ENCODE measurements at places on chromosomes 4 and X.
A peak's percentile ranks its signal among the peaks of the same experiment; 100 is the strongest.

- DNase-seq, result no peak
These were observed 107.0 kb downstream of the NFKB1 start for GRCh38 chr4:102608190-102608589.

DNA sequence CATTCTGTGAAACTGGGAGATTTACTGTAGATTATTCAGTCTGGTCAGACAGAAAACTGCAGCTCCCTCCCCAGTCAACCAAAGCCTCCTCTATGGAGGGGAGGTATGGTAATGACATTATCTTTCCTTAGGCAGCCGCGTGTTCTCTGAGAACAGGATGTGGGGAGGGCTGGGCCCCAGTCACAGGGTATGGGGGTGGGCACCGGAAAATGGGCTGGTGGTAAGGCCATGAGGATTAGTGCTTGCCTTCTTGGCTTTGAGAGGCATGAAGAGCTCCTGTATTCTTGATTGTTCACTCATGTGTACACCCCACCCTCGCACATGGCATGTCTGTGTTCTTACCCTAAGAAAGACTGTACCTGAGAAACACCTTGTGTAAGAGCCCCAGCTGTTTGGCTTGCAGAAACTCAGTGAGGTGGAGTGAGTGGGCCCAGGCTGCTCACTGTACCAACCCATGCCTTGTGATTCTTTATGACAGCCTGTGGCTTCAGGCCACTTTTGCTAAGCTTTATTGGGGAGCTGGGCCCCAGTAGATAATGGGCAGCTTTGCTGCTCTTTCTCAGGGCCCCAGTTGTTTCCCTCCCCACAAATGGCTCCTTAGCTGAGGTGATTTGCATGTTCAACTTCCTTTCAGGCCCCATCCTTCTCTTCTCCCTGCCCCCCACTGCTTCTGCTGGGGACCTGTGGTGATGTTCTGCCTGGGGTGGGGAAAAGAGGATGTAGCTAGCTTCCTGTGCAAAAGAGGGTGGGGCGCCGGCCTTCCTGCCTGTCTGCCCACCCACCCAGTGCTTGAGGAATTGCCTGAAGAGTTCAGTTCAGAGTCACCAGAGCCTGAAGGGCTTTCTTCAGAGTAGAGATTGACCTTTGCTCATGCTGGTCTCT lies 30.7 kb downstream of the MSN start:
- DNase-seq, result no peak

DNA sequence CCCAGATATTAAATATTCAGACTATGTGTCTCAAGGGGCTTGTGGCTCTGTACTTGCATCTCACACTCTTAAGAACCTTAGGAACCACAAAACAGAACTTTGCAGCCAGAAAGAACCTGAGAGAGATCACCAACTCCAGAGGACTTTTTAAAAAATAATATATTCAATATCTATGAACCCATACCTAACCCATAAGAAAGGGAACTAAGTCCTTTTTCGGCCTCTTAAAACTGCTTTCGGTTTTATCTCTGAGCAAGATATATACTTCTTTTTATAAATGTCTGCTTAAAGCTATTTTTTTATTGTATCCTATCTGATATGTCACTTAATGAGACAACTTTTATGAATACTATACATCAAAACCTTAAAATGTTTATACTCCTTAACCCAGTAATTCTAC lies 10.9 kb downstream of the SMARCA1 start:
- no peak for DNase-seq

DNA sequence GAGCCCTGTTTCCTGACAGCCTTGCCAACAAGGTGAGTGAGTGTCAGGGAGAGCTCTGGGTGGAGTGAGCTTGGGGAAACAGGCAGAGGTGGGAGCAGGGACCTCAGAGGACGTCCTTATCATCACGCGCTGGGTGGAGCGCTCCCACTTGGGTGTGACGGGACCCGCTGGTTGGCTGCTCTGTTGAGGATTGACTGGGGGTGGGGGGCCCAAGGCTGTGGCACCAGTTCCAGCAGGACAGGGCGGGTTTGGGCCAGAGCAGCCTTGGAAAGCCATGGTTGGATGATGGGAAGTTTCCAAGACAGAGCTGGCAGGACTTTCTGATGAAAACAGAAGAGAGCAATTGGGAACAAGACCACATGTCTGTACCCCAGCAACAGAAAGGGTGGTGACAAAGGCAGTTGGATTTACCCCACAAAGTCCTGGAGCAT lies 3.0 kb upstream of the PCGF3 start:
- no peak for DNase-seq

DNA sequence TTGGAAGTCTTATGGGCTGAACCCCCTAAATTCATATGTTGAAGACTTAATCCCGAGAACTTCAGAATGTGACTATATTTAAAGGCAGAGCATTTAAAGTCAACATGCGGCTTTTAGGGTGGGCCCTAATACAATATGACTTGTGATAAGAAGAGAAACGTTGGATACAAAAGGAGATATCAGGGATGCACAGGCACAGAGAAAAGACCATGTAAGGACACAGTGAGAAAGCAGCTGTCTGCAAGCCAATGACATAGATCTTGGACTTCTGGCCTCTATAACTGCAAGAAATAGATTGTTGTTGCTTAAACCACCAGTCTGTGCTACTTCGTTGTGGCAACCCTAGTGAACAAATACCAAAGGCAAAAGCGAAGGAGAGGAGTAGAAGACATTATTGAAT lies 42.2 kb downstream of the GABRG1 start:
- no peak for DNase-seq

- no peak for DNase-seq
These were observed 56.1 kb downstream of the PRSS12 start for GRCh38 chr4:118296729-118297128.

DNA sequence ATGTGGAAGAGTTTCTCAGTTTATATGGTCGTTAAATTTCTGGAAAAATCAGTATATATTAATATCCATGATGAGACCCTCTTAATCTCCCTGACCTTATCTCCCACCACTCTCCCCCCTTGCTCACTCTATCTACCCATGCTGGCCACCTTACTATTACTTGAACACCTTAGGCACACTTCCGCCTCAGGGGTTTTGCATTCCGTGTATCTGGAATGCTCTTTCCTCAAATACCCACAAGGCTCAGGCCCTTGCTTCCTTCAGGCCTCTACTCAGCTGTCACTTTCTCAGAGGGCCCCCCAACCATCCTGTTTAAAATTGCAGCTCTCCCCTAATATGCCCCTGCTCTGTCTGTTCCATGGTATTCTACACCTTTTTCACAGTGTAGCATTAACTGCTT lies 1.9 kb downstream of the KANTR start:
- DNase-seq, result no peak

DNA sequence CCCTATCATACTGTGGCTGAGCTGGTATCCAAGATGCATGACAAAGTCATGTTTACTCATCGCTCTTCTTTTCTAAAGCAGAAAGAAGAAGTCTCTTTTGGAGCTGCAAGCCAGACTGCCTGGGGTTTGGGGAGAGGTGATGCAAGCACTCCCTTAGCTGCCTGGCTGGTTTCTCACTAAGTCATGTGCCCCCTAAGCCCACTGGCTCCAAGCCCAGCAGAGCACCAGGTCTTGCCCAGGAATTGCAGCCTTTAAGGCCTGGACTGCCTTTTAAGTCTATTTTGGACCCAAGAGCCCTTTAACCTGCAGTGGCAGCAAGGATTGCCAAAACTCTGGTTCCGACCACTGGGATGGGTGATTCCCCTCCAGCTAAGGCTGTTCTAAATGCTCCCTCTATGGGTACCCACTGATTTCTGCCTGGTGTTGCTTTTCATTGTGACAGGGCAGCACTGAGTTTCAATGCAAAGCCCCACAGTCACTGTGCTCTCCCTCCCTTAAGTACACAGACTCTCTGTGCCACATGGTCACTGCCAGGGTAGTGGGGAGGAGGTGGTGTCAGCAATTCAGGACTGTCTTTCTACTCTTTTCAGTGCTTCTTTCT lies 548.6 kb downstream of the TLL1 start:
- peak; percentile 55 for DNase-seq

DNA sequence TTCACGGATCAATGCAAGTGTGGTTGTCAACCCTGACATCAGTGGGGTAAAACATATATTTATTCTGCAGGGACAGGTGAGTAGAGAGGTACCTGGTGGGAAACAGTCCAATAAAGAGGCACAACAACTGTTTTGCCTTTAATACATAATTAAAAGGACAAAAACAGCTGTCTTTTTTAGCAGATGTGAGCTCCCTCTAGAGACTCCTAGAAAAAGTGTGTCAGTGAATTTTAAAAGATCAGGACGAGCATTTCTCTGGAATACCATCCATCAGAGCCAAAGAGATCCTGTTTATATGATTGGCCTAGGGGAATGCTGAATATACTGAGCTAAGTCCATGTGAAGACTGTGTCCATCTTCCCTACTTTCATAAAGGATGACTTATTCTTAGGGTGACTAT lies 58.3 kb downstream of the TMEM144 start:
- no peak for DNase-seq

DNA sequence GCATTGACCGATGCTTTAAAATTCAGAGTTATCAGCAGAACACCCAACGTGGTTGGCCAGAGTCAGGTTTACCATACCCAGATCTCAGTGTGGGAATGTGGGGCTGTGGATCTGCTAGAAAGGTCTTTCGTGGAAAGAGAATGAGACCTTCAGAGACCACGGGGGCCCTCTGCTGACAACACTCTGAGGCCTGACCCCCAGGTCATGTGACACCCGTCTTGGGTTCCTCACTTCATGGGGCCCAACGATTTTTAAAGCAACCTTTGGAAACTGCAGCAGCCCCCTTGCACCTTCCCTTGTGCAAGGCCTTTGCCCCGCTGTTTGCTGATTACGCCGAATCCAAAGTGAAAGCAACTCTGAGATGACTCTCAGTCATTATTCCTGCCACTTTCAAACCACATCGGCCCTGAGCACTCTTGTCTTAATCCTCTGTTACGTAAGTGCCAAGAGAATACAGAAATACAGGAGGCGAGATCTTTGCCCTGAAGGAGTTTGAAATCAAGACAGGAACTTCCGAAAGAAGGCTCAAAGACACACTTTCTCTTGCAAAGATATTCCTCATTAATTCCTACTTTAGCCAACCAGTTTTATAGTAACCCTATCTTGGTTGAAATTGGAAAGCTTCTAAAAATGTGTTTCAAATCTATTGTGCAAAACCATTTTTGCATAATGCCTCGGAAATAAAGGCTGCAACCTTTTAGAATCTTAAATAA lies 88.3 kb downstream of the EVC2 start:
- DNase-seq, result peak; percentile 35

- no peak for DNase-seq
These were observed 33.0 kb downstream of the TSPAN5 start for GRCh38 chr4:98625399-98625798.

GRCh38 chr4:27908356-27908755 lies 1047.7 kb downstream of the STIM2 start:
- DNase-seq, result no peak

DNA sequence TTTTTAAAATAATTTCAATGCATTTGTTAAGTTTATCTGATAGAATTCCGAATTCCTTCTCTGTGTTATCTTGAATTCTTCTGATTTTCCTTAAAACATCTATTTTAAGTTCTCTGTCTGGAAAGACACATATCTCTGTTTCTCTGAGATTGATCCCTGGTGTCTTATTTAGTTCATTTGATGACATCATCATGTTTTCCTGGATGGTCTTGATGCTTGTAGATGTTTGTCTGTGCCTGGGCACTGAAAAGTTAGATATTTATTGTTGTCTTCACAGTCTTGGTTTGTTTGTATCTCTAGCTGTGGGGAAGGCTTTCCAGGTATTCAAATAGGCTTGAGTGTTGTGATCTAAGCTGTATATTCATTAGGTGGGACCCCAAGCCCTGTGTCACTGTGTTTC lies 1028.8 kb downstream of the GLUD2 start:
- DNase-seq, result no peak

- no peak for DNase-seq
These were observed 151.8 kb upstream of the BCOR start for GRCh38 chrX:40249582-40249981.

- DNase-seq, result no peak
These were observed 9.8 kb downstream of the HNRNPD start for GRCh38 chr4:82363896-82364487.

DNA sequence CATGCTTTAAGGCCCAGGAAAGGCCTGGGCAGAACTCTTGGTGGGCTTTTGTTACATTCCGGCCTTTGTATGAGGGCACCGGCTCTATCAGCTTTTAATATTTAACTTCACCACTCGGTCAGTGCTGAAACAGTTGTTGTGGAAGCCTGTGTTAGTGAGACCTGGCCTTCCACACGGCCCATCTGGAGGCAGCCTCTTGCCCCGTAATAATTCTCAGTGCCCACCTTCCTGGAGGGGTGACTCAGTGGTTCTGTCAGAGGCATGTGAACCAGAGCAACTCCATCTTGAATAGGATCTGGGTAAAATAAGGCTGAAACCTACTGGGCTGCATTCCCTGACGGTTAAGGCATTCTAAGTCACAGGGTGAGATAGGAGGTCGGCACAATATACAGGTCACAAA lies 162.0 kb upstream of the STS start:
- DNase-seq, result no peak

DNA sequence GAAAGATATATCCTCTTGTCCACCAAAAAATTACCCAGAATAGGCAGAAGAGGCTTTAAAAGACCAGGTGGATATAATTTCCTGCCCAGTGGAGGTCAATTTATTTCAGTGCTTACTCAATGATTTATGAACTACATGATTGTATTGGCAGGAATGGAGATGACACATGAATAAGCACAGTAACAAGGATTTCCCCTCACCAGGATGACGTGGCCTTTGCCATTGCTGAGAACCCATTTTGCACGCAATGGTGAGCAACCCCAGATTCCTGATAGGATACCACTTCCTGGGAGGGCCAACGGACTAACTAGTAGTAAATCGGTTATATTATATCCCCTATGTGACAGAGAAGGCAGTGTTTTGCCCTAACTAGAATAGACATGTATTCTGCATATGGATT lies 11.6 kb upstream of the TTC29 start:
- DNase-seq, result peak; percentile 84

GRCh38 chrX:99371976-99372595 lies 1038.0 kb downstream of the PCDH19 start:
- no peak for DNase-seq

DNA sequence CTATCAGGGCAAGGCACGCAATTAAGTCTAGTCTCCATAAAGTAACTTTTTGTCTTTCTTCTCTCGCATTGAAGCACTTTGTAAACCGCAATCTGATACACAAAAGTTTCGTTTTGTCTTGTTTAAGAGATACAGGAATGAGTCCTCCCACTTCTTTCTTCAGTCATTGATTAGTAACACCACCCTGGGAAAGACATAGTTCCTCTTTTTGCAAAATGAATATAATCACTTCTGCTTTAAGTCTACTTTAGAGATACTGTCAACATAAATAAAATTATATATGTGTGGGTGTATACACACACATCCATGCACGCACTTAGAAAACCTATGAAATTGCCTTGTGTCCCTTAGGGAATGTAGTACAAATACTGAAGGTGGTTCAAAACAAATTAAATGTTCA lies 11.7 kb downstream of the COQ2 start:
- DNase-seq, result no peak
